ENCODE measurements at places on chromosomes 11 and 22.

DNA sequence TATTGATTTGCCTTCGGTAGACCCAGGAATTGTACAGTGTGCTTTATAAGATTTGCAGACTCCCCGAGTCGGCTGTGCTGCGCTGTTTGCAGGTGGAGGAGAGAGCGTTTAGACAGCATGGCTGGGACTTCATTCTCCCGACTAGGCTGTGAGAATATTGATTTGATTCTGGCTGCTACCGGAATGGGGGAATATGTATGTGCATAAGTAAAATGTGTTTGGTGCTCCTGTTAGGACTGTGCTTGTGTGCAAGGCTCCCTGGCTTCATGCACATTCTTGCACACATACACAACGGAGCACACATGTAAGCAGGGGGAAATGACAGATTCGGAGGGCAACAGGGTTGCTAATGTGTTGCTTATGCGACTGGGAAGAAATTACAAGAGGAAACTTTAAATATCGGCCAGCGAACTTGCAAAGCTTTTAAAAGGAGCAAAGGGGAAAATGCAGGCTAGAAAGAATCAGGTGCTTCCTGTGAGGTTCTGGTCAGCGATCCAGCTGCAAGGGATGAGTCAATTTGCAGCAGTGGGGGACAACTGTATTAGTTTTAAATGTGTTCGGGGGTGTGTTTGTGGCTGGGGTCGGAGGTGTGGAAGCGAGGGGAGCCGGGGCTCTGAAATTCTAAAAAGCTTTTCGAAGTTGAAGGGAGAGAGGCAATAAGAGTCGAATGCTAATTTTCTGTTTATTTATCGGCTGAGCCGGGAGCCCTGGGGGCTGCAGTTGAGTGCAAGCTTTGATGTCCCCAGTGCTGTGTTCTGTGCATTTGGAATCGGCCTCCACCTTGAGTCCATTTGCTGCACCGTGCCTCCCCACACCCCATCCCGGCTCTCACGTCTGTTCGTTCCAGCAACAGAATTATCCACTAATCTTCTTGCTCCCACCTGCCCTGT lies 731 bp downstream of the NTM start:
- no peak for DNase-seq

DNA sequence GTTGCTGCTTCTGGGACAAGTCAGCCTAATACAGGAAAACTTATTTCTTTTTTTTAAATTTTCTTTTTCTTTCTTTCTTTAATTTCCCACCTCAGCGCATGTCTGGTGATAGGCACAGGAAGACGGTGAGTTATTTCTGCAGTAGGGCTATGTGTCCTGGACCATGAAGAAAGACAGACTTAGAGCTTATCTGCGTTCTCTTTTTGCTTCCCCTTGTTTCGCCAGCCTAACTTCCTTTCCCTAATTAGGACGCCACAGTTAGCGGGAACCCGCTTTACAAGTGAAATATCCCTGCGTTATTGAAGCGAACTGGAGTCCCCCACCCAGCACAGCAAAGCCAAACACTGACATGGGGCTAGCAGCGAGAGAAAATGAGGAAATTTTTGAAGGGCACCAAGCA lies 8.6 kb downstream of the OR6M1 start:
- DNase-seq: no peak

GRCh38 chr11:104333977-104334376 lies 170.0 kb upstream of the PDGFD start:
- DNase-seq: no peak

GRCh38 chr22:44464000-44464399 lies 34.0 kb downstream of the RTL6 start:
- DNase-seq: no peak

DNA sequence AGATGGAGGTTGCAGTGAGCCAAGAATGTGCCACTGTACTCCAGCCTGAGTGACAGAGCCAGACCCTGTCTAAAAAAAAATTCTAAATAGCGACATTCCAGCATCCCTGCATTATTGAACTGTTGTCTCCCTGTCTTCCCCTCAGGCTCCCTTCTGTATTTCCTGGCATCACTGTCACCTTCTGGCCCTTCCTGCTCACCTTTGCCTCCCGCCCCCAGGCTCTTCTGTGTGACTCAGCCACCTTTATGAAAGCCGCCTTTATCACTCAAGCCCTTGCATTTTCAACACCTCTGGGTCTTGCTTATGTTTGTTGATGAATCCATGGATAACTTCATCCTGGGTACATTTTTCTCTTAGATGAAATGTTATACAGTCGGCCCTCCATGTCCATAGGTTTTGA lies 21.1 kb downstream of the UBASH3B start:
- no peak for DNase-seq

GRCh38 chr11:21446939-21447590 lies 745.8 kb upstream of the ANO5 start:
- no peak for DNase-seq
